Dermis blood vessel endothelial cell (primary cell): ENCODE measurements at places on chromosomes 5 and 9.

DNA sequence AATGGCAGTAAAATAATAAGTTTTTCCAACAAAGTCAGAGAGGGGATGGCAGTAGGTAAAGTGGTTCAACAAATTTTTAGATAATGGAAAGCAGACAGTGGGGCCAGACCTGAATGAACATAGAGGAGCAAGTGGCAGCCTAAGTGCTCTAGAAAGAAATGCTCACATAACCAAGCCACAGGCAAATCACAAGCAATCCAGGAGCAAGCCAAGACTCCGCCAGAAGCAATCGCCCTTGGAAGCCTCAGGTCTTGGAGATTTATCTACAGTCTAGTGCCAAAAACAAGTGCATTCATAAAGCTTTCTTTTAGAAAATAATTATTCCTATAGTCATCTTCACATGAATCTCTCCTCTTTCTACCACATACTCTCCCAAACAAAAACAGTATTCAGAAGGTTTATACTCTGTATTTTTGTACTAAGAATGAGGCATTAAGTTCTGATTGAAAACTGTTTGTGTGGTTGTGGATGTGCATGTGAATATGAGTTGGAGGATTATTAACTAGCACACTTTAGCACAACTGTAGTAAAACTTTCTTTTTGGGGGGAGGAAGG lies 375.5 kb downstream of the CDH9 start:
- DNase-seq = no peak

DNA sequence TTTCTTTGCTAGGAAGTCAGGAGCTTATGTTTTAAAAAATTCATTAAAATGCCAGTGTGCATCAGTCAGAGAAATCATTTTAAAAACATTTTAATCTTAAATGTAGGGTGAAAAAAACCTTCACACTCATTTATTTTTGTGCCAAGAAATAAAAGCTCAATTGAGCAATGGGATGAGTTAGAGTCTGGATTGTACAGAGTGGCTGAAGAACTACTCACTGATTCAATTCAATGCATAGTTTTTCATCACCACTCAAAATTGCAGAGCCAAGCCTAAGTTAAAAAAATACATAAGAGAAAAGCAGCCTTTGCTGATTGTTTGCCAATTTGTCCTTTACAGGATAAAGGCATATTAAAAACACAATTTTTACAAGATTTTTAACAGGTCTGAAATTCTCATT lies 168.2 kb upstream of the DMRTA1 start:
- no peak for DNase-seq

GRCh38 chr5:123059455-123059854 lies 22.9 kb upstream of the PPIC start:
- DNase-seq = no peak

- DNase-seq = no peak
Measured at GRCh38 chr9:122029898-122030297, 63.2 kb downstream of the TTLL11 start.

DNA sequence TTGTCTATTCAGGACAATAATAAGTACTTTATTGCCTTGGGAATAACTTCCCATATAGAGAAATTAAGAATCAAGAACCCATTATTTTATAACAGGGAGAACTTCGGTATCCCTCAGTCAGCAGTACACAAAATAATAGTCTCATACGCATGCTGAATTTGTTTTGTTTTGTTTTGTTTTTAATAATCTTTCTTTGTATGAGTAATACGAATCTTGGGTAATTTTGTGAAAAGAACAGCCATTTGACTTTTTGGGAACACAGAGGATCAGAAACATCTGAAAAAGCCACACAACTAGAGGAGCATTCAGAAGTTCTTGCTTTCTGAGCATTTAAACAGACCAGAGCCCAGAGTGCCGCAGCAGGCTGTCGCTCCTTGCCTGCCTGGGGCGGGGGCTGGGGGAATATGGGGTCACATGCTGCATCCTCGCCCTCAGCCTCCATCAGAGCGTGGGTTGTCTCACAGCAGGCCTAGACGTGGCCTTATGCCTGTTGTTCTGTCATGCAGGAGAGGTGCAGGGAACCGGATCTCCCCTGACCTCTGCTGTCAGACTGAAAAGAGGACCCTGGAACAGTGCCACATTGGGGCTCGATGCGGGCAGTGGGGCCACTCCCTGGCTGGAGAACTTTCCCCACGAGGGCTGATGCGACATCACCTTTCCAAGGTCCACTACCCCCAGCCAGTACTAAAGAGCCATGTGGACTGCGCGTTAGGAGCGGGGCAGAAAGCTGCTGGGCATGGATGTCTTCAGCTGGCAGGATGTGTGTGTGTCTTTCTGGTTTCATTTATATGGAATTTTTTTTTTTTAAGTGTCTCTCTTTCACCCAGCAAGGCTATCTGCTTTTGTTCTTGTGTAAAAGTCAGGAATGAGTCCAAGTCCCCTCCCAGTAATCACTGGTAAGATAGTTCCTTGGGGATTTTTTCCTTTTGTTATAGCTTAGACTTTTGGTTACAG lies 133.4 kb upstream of the OTULINL start:
- peak; percentile 53 for DNase-seq

DNA sequence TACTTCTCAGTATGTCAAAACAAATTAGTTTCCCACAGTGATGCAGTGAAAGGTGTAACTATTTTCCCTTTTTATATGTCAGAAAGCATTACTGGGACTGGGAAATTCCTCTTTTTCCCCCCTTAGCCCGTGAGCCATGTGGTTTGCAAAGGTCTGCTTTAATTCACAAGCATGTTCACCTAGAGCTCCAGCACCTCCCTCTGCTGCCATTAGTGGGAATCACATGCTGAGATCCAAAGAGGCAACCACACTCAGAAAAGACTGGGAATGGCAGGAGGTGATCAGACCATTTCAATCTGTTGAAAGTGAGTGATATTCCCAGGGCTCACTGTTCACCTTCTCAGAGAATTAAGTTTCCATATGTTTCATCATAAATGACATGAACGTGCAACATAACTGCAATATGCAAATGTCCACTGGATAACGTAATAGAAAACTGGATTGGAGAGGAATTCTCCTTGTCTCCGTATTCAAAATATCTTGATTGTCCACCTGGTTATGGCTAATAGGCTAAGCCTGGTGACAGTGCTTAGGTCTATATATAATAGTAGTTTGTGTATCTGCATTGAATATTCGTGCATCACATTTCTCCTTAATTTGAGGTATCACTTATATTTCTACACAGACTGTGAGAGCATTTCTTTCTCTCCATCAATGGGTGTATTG lies 703.5 kb upstream of the WWC1 start:
- no peak for DNase-seq

DNA sequence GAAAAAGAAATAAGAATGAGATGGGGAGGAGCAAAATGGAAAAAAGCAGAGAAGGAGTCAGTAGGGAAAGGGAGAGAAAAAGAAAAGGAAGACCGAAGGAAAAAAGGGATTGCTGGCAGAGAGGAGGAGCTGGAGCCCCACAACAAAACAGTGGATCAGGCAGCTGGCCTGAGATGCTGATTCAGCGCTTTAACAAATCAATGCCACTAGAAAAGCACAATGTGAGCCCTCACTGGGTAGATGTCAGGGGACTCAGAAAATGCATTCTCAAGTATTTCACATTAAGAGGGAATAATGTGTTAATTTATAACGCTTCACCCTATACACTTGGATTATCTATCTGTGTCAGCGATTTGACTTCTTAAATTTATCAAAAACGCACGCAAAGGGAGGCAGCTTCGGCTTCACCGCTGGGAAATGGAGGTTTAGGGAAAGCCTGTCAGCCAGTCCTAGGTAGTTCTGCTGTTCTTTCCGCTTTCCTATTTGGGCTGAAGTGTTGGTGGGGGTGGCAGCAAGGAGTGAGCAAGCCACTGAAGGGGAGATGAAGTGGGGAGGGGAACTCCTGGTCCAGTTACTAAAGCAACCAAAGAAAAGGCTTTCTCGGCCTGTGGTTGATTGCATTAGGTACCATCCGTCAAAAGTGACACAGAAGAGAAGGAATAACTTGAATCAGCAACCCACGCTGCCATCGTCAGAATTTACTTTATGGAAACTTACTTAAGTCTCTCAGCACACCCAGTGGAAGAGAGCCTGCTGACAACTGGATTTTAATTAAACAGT lies 161.6 kb downstream of the BNC2 start:
- no peak for DNase-seq

DNA sequence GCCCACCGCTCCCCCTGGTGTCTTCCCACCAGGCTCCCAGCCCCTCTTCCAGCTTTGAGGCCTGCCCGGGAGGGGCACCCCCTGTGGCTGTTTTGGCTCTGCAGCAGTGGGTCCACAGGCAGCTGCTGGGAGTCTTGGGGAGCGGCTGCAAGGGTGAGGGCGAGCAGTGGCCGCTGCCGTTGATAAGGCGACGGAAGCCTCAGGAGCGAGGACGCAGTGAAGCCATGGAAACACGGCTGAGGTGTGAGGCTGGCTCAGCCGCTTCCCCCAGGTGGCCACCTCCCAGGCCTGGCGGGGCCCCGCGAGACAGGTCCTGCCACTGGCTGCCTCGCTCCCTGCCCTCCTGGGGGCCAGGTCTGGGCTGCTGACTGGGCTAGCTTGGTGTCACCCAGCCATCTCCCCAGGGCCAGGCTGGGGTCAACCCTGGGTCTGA lies 41.5 kb downstream of the CXXC5 start:
- no peak for DNase-seq

- DNase-seq = no peak
Measured at GRCh38 chr9:106693558-106693957, 169.4 kb upstream of the ZNF462 start.

GRCh38 chr5:149043641-149044040 lies 19.2 kb downstream of the SH3TC2 start:
- peak; percentile 45 for DNase-seq

DNA sequence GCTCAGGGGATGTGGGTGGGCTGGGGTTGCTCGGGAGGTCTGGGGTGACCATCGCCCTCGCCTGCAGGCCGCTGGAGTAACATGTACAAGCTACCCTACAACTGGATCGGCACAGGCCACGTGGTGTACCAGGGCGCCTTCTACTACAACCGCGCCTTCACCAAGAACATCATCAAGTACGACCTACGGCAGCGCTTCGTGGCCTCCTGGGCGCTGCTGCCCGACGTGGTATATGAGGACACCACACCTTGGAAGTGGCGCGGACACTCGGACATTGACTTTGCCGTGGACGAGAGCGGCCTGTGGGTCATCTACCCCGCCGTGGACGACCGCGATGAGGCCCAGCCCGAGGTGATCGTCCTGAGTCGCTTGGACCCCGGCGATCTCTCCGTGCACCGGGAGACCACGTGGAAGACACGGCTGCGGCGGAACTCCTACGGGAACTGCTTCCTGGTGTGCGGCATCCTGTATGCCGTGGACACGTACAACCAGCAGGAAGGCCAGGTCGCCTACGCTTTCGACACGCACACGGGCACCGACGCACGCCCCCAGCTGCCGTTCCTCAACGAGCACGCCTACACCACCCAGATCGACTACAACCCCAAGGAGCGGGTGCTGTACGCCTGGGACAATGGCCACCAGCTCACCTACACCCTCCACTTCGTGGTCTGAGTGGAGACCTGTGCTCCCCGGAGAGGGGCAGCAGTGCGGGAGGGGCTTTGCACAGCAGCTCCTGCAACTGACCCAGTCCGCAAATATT lies 33.0 kb downstream of the OLFML2A start:
- DNase-seq = no peak

DNA sequence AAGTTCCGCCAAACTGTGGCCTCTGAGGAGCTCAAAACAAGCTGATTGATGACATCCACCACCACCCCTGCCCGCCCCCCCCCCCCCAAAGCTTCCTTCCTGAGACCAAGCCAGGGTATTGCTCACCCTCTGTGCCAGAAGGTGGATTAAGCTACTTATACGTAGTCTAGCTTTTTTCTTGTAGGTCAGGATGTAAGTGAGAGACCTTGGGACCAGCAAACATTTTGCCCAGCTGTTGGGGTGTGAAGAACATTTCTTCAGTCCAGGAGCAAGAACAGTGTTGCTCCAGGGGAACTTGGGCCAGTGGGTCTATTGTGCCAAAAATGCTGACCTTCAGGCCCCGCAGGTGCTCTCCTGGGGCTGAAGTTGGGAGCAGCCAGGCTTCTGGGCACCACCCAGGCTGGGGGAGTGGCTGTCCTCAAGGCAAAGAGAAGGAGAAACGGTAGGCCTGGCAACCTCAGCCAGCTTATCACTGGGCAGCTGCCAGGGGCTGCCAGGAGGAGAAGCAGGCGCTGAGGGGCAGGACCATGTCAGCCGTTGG lies 18.0 kb downstream of the NEURL1B start:
- peak; percentile 41 for DNase-seq

DNA sequence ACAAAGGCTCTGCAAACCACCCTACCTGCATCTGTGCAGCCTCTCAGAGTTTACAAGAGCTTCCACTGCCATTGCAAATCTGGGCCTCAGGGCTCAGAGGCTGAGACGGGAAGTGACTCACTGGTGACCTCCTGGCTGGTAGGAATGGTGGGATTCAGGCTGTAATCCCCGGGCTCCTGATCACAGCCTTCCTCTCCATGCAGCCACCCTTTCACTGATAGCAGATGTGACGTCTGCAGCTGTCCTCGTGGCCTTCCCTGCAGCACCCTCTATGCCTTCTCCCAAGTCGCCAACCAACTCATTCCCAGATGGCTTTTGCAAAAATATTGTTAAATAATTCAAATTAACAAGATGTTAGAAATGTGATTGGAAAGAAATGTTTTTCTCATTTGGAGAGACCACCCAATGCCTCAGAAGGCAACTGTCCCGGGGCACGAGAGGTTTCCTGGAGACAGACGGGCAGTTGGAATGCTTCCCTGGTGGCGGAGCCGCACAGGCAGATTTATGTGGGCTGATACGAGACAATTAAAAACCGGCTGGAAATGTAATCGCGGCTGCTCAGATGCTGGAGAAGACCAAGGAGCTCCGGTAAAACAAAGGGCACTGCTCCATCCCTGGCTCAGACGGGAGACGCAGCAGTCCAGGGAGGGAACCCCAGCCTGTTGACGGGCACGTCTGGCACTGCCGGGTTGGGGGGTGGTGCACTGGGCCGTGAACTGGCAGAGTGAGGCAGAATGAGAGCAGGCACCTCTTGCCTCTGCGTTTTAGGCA lies 34.4 kb upstream of the SLC25A51 start:
- DNase-seq = peak; percentile 91

DNA sequence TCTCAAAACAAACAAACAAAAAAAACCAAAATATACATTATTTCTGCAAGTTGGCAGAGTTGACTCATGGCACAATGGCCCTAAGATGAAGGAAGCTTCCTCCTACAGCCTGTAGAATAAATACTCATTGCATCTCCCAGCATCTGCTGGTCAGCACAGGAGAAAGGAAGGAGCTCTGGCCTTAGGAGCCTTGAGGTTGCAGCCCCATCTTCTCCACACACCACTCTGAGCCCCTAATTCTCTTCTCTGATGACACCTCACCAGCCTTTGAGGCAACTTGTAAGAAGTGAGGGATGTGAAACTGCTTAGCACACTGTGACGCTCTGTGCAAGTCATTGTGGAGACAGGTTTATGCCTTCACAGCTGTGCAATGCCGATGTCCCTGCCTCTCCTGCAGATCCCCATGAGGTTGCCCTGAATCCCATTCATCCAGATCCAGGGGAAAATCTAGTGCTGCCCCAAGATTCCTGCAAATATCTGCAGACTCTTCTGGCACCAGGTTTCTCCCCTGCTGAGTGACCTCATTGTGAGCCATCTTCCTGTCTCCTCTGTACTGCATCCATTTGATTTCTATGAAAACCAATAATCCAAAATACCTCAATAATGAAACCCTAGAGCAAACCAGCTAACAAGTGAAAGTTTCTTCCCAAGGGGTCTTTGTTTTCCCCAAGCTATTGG lies 65.3 kb upstream of the TGFBR1 start:
- peak; percentile 11 for DNase-seq
